ENCODE measurements at places on chromosomes 13 and 19.
A peak's percentile ranks its signal among the peaks of the same experiment; 100 is the strongest.

GRCh38 chr13:71149498-71150363 is 717.3 kb downstream of the DACH1 start:
- DNase-seq, result no peak

DNA sequence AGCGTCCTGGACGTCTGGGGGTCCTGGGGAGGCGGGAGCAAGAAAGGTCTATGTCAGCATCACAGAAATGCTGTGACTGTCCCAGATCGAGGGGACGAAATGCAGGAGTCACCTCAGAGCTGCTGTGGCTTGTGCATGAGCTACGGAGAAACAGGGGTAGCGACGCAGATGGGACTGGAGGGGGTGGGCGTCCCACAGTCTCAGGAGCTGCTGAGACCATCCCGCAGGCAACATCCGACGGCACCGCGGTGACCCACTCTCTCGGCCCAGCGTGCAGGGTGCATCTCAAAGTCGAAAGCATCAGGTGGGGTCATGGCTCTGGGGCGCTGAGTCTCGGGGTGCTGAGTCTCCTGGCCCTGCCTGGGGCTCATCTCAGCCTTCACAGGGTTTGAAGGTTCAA is 37.4 kb upstream of the C13orf46 start:
- DNase-seq, result no peak

- DNase-seq, result peak; percentile 67
Observed at GRCh38 chr19:47239610-47240296, 8.8 kb upstream of the BBC3 start.

DNA sequence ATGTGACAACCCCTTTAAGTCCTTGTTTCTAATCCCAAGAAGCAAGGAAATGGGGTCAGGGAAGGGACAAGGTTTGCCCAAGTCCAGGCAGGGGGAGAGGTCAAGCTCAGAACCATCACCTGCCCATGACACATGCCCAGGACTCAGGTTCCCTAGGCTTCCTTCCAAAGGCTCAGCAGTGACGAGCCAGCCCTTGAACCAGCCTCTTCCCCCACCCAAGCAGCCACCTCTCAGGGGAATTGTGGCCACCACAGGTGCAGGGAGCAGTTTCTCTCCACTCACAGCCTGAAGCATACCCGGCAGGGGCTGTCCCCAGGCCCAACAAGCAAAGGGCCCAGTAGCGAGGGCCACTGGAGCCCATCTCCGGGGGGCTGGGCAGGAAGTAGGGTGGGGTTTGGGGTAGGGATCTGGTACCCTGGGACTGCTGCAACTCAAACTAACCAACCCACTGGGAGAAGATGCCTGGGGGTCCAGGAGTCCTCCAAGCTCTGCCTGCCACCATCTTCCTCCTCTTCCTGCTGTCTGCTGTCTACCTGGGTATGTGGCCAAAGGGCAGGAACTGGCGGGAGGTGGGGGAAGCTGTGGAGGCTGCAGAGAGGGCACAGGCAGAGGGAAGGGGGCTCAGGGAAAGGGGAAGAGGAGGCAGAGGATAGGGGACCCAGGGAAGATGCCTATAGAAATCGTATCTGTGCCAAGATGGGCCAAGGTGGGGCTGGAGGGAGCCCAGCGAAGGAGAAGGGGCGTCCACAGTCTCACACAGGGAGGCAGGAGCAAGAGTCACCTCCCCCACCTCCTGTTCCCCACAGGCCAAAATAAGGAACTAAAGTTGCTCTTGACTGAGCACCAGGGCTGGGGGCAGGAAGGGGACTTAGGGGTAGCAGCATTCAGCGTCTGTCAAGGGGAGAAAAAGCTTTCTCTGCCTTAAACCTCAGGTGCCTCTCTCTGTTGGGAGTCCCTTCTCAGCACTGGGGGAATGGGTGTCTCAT is at the start of gene CD79A:
Gene CD79A, plus strand, starts transcription at position 433 of the 986 bp plus-strand sequence. Its CDS starts 26 bp downstream, at position 459.
- no peak for DNase-seq

GRCh38 chr19:6030214-6030507 is 52.2 kb upstream of the RANBP3 start:
- DNase-seq, result no peak

- no peak for DNase-seq
Observed at GRCh38 chr19:39533003-39533512, 406 bp upstream of the EID2B start.

- no peak for DNase-seq
Observed at GRCh38 chr13:46113596-46113995, 8.8 kb upstream of the CPB2 start.

- no peak for DNase-seq
Observed at GRCh38 chr19:19345232-19345631, 24.6 kb downstream of the MAU2 start.

DNA sequence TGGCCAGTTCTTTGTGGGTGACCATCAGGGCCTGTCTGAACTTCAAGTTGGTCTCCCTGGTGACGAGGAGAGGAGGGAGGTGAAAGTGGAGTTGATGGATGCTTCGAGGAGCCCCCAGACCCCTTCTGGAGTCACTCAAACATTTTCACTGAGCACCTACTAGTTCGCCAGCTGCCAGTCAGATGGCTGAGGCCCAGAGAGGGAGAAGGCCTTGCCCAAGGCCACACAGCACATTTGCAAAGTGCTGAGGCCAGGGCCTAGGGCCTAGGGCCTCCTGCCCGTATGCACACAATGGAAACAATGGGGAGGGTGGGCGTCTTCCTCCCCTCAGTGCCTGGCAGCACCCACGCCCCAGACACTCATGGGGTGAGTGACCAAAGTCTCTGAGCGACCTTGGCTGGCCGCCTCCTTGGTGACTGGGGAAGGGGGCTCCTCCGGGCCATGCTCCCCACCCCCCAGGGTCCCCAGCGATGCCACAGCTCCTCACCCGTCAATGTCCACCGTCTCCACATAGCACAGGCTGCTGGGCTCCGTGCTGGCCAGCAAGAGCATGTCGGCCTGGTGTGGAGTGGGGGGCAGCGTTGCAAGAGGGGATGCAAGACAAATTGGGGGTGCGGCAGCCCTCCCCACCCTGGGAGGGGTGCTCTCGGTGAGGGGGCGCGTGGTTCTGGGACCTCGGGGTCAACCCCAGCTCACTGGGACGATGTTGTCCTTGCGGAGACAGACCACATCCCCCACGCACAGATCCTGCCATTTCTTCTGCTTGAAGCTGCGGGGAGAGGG is 6.5 kb downstream of the ATP8B3 start:
- DNase-seq, result no peak

DNA sequence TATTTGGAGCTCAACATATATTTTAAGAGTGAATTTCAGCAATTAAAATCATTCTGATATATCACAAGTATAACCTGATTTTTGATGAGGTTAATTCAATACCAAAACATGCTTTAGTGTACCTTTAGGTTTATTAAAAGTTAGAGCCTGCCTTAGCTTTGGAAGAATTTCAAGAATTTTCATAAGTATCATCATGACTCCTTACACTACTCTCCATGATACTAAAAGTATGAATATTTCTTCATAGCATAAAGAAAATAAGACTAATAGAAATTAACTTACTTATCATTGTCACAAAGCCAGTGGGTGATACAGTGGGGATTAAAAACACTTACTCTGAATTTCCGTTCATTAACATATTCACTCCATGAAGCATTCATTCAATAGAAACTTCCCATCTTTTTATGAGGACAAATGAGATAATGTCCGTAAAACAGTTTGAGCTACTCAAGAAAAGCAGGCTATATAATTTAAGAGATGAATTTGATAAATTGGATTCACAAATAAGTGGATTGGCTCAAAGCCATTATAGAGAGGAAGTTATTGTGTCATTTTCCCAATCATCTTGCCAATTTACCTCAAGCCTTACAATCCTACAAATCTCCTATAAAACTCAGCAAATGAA is 214.0 kb downstream of the PCDH9 start:
- no peak for DNase-seq

- peak; percentile 28 for DNase-seq
Observed at GRCh38 chr13:46288570-46289259, 77.0 kb downstream of the LRRC63 start.

GRCh38 chr13:98105929-98106336 is 37.0 kb upstream of the FARP1 start:
- no peak for DNase-seq

DNA sequence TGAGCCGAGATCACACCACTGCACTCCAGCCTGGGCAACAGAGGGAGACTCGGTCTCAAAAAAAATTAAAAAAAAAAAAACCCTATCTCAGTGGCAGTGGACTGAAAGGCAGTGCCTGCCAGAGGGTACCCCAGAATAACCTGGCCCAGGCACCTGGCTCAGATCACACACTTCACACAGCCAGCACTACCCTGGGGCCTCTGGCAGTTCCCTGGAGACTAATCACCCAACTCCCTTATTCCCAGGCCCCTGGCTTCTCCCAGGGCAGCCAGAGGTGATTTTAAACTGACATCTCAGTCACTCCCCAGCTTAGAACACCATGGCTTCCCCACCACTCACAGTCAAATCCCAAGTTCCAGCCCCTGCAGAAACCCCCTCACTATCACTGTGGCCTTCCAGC is 3.5 kb upstream of the SLC27A5 start:
- no peak for DNase-seq

- peak; percentile 12 for DNase-seq
Observed at GRCh38 chr19:7292950-7293761, 1.1 kb downstream of the INSR start.

DNA sequence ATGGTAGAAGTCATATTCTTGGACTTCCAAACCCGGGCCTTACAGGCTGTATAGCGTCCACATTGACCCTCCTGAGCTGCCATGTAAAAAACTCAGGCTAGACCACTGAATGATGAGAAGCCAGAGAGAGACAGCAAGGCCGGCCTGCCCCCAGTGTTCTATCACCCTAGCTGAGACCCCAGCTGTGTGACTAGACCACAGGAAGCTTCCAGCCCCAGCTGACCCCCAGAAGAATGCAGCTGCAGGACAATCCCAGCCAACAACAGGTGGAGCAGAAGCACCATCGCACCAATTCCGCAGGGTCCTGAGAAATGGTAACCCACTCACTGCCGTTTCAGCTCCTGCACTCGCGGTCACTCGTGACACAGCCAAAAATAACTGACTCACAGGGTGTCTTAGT is 2.9 kb upstream of the ATP11A start:
- no peak for DNase-seq

DNA sequence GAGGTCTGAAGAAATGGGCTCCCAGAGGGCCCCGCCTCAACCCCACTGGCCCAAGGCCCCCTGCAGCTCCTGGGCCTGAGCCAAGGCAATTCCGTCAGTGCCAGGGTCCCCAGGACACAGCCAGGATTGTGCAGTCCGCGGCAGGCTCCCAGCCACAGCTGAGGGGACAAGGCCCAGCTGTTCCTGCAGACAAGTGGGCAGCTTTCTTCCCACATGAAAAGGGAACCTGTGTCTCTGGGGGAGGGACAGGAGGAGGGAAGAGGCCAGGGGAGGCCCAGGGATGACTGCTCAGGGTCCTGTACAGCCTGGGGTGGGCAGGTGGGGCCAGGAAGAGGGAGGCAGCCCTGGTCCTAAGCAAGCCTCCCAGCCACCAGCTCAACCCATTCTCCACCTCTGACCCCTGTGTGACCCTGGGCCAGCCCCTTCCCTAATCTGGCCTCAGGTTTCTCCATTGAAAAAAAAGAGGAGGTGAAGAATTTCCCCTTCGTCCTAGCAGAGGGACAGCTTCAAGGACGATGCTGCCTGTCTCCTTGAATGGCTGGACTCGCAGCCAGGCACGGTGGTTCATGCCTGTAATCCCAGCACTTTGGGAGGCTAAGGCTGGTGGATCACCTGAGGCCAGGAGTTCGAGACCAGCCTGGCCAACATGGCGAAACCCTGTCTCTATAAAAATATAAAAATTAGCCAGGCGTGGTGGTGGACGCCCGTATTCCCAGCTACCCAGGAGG is 20.5 kb upstream of the VSTM2B start:
- peak; percentile 98 for DNase-seq

DNA sequence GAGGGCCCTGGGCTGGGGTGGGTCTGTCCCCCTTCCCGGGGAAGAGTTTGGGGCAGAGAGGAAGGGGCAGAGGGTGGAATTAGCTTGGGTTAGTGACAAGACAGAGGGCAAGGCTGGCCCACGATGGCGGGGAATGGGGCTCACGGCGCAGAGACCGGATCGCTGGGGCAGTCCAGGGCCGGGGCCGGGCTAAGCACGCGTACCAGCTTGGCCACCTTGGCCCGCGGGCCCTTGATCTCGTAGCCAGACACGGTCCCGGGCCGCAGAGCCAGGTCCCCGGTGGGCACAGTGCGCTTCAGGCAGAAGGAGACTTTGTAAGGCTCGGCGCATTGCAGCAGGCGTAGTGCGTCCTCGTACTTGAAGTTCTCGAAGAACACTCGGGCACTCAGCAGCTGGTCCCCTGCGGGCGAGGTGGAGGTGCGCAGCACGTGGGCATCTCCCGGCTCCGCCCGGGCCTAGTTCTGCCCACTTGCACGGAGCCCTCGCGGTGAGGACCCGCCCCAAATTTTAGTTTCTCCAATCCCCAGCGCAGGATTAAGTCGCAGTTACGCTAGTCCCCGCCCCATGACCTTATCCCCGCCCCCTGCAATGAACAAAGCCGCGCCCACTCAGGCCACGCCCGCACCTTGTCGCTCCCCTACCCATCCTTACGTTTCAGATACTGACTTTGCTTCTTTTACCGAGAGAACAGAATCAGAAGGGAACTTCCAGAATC is 8.6 kb upstream of the HIPK4 start:
- DNase-seq, result no peak

DNA sequence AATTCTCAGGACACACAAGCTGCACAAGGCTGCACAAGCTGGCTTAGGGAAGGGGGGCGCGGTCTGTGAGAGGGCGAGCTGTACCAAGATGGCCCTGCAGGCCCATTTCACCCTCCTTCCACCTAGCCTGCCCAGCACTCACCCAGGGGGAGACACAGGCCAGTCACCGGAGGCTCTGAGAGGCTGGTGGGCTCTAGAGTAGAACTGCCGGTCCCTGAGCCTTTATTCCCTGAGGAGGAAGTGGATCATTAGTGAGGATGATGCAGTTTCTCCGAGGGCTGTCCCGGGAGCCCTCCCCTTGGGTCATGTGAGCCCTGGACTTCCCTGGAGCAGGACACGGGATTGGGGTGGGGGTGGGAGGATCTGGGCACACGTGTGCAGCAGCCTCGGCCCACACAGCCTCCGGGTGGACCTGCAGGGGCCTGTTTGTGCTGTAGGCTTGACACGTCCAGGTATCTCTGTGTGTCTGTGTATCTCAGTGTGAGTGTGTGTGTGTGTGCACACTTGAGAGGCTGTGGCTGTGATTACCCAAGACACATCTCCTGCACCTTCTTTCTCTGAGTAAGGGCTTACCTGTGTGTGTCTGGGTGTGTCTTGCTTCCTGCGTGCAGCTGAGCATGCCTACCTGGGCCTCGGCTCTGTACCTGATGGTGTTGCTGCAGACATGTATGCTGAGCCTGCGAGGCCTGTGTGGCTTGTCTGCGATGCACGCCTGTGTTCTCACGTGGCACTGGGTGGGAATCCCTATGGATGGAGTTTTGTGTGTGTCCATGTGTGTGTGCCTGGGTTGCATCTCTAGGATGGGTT is at the start of gene ACP5:
Gene ACP5, minus strand, starts transcription at position 195 of the 807 bp plus-strand sequence. CDS start 328 bp downstream, outside the sequence.
- no peak for DNase-seq

GRCh38 chr19:29162694-29163093 is 50.3 kb downstream of the UQCRFS1 start:
- DNase-seq, result no peak

- DNase-seq, result no peak
Observed at GRCh38 chr19:47742634-47743033, 2.7 kb upstream of the NOP53 start.

- DNase-seq, result no peak
Observed at GRCh38 chr13:22454586-22454985, 726.2 kb upstream of the SGCG start.

- DNase-seq, result peak; percentile 10
Observed at GRCh38 chr13:32737111-32737571, 150.9 kb downstream of the PDS5B start.
